ENCODE measurements at places on chromosomes 13 and 19.

- no peak for DNase-seq
These were observed 265.3 kb downstream of the MZT1 start for GRCh38 chr13:72462166-72462565.

- DNase-seq, result no peak
These were observed 75.2 kb upstream of the UBAC2 start for GRCh38 chr13:99125326-99125915.

DNA sequence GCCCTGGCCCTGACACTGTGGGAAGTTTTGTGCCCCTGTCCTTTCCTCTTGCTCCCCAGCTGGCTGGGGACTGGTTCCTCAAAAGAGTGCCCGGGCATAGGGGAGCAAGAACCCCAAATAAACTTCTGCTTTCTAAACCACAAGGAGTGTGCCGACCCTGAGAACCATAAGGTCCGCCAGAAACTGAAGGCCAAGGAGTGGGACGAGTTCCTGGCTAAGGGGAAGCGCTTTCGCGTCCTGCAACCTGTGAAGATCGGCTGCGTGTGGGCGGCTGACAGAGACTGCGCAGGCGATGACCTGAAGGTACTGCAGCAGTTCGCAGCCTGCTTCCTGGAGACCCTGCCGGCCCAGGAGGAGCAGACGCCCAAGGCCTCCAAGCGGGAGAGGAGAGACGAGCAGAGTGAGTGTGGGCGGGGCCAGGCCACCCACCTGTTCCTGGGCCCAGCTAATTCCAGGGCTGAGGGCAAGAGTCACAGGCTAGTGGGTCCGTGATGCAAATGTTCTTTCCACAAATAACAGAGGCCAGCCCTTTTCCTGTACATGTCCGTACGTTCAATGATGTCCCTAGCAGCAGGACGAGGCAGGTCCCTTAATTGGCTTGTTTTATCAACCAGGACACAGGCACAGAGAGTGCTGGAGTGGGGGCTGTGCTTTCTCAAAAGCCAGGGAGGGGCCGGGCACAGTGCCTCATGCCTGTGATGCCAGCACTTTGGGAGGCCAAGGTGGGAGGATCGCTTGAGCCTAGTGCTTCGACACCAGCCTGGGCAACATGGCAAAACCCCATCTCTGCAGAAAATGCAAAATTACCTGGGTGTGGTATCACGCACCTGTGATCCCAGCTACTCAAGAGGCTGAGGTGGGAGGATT, 25.6 kb downstream of the UBXN6 start:
- peak; percentile 23 for DNase-seq

GRCh38 chr19:32542477-32543108, 38.4 kb upstream of the PDCD5 start:
- DNase-seq, result no peak

GRCh38 chr13:69755101-69755500, 352.5 kb upstream of the ATXN8OS start:
- DNase-seq, result no peak

GRCh38 chr19:2149980-2150793, 1.2 kb downstream of the AP3D1 start:
- DNase-seq, result peak; percentile 60

- no peak for DNase-seq
These were observed 18.3 kb downstream of the ZNF536 start for GRCh38 chr19:30390356-30390988.

DNA sequence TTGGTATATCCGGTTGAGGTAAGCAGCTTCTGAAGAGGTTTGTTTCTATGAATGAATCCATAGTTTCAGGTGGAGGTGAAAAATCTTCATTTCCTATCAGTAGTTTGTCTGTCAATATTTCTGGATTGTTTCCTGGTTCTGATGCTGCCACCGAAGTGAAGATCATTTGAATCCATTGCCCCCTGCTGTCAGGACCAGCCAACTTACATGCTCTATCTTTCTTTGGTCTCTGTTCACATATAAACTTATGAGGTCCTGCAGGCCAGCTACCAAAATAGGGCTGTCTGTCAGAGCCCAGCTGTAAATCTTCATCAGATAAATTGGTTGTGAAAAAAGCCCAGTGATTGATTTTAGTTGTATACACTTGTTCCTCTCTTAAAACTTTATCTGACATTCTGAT, 15.2 kb upstream of the N4BP2L1 start:
- peak; percentile 51 for DNase-seq

DNA sequence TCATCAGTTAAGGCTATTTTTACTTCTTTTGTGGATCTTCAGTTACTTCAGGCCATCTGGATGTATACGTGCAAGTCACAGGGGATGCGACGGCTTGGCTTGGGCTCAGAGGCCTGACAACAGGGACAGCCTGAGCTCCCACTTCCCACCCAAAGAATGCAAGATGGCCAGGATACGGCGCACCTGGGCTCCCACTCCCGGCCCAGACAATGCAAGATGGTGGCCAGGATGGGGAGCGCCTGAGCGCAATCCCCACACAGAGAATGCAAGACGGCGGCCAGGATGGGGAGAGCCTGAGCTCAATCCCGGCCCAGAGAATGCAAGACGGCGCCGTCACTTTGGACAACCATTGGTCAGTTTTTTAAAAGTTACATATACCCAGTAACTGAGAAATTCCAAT, 25.3 kb upstream of the MIER2 start:
- no peak for DNase-seq

- no peak for DNase-seq
These were observed 14.9 kb downstream of the KLHL26 start for GRCh38 chr19:18651733-18652132.

Measured in CD4-positive, alpha-beta T cell treated with Interleukin-21 for 1 hour (primary cell).